Activated CD4-positive, CD25-positive, alpha-beta regulatory T cell treated with anti-CD3 and anti-CD28 coated beads, Interleukin-2, amount 50 U/mL, for 16 hours (primary cell): ENCODE measurements at places on chromosomes 3 and 15.

DNA sequence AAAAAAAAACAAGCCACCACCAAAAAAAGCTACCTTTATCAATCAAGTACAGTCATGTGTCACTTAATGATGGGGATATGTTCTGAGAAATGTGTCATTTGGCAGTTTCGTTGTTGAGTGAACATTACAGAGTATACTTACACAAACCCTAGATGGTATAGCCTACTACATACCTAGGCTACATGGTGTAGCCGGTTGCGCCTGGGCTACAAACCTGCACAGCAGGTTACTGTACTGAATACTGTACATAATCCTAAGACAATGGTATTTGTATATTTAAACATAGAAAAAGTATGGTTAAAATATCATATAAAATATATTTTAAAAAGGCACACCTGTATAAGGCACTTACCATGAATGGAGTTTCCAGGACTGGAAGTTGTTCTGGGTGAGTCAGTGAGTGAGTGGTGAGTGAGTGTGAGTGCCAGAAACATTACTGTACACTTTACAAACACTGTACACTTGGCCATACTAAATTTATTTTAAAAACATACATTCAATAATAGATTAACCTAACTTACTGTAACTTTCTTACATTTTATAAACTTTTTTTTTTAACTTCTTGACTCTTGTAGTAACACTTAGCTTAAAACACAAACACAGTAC lies 25.9 kb upstream of the JMJD7 start:
- DNase-seq = no peak

DNA sequence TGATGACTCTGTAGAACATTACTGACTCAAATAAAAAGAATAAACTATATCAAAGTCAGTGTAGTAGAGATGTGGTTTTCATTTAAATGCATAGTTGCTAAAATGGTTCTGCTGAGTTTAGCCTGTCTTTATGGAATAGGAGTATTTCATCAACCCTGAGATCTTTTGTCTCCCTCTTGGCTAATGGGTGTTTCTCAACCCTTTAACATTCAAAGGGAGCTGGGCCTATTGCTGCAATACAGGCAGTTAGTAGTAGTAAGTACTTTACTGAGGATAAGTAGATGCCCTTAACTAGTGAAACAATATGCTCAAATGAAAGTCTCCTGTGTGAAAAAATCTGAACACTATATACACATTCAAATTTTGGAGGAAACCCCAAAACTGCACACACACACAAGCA lies 184.7 kb upstream of the TTC14 start:
- DNase-seq = no peak

- no peak for DNase-seq
These were observed 43.4 kb downstream of the PPP2R3A start for GRCh38 chr3:136008732-136009470.

- no peak for DNase-seq
These were observed 262.6 kb downstream of the C3orf38 start for GRCh38 chr3:88412346-88412745.

GRCh38 chr3:52670621-52671521 lies 14.8 kb downstream of the PBRM1 start:
- no peak for DNase-seq

- peak; percentile 87 for DNase-seq
These were observed at the start of gene UBA3 for GRCh38 chr3:69080233-69080920. TSS of gene UBA3 (minus strand) at chr3:69080365. CDS start at chr3:69080353, 12 bp downstream.

DNA sequence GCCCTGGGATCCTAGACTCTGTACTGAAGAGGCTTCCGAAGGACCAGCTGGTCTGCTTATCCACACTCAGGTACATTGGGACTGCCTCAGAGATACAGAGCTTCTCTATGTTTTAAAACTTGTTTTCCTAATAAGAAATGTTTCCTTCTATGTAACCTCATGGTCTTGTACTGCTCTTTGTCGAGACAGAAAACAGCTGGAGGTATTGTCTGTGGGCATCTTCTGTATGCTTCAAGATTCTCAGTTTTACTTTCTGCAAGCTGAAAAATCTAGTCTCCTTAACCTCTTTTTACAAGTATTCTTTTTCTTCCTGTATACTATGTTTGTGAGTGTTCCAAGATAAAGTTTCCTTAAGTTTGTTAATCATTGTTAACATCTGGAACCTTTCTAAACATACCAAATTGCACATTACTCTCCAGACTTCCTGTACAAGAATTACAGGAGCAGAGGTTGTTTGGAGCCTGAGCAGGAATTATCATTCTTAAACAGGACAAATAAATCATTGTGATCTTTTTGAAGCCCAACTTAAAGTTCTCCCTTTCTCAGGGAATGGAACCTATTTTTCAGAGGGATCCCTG lies 358.3 kb upstream of the CFAP20DC start:
- DNase-seq = no peak

GRCh38 chr3:81302045-81302444 lies 459.4 kb downstream of the GBE1 start:
- no peak for DNase-seq

DNA sequence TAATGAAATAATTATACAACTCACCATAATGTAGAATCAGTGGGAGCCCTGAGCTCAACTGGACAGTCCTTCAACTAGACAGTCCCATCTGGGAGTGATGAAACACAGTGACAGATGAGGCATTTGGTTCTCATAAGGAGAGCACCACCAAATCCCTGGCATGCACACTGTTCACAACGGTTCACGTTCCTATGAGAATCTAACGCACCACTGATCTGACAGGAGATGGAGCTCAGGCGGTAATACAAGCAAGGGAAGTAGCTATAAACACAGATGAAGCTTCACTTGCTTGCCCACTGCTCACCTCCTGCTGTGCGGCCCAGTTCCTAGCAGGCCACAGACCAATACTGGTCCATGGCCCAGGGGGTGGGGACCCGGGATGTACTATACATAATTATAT lies 17.0 kb downstream of the PRKAR2A start:
- no peak for DNase-seq

GRCh38 chr15:35725353-35725752 lies 179.4 kb upstream of the DPH6 start:
- DNase-seq = no peak
